ENCODE measurements at places on chromosomes 4 and X. TPM values are rescaled to one million over a fixed set of nuclear protein-coding genes. Genes with fewer than 3 reads are reported as not detected.
A peak's percentile ranks its signal among the peaks of the same experiment; 100 is the strongest.

DNA sequence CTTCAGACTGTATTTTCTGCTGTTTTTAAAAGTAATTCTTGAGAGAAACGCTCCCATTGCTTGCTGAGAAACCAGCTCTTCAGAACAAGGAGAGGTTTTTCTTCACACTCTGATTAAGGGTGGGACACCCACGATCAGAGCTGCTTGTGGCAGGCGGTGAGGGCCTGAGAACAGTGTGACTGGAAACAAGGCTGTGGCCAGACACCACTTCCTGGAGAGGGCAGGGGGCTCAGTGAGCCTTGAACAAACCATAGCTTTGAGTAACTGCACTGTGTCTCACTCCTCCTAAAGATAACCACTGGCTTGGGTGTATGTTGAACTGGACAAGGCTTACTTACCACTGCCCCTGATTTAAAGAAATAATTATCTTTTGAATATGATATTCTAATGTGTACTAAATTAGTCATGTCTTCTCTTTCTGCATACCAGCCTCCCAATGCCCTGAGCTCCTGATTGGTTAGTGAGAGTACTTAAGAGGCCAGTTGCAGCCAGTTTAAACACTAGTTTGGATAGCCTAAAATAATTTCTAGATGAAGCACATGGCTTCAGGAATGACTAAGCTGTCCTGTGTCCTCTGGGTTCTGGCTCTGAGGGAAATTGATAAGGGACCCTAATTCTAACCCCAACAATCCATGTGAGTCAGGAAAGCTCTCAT is 3.7 kb upstream of the GPR82 start:
- peak; percentile 23 for DNase-seq

- no peak for DNase-seq
Measured at GRCh38 chrX:87900320-87900908, 382.8 kb downstream of the KLHL4 start.

DNA sequence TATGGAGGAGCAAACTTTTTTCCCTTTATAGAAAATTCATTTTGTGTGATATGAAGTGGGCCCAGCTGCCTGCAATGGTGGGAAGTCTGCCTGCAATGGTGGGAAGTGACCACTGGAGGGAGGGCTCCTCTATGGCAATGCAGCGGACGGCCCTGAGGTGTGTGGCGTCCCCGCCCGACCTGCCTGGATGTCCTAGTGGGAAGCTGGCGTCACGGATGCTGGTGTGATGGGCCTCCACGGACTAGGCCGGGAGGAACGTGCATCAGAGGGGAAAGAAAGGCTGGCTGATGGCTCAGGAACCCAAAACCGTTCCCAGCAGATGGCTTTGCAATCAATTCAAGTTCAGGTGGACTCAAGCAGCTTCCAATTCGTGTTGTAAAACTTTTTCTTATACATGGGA is 177.9 kb downstream of the AFAP1 start:
- DNase-seq: peak; percentile 26

DNA sequence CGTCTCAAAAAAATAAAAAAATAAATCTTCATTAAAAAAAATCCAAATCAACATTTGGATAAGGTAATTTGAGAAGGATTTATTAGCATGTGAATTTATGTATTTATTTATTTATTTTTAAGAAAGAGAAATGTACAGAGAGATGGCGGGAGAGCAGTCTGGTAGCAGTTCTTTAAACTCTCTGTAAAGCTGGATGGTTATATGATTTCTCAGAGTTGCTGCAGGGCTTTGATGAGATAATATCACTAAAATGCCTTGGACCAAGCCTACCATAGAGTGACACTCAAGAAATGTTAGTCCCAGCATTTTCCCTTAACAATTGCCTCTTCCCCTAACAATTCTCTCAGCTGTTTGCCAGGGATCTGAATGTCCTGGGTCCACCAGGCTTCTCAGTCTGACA is 103.4 kb upstream of the LNX1 start:
- no peak for DNase-seq

GRCh38 chr4:113866611-113867010 is 105.1 kb upstream of the CAMK2D start:
- no peak for DNase-seq

DNA sequence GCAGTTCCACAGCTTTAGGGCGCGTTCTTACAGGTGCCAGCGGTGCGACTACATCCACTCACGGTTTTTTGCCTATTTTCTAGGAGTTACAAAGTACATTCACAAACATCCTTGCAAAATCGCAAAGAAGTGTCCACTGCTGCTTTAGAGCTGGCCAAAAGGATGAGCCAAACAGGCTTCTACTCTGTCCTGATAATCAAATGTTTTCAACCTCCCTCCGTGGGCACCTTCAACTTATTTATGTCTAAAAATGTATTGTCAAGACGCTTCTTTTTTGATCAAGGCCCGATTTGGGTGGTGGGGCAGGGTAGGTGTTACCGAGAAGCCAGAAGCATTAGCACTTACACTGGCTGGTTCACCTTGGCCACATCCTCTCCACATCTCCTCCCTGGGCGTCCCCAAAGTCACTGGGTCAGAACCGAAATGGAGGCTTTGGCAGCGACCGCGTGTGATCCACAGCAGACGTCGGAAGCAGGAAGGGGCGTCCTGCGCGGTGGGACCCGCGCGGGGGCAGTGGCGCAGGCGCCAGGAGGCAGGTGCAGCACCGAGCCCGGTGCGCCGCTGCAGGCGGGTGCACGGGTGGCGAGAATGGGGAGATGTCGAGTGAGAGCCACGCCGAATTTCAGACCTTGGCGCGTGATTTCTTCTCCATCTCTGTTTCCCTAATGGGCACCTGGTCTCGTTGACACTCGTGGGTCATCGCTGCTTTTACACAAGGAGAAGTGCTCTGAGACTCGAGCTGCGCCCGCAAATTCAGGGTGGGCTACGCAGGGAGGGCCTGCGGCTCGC is 16.9 kb downstream of the NKX3-2 start:
- DNase-seq: no peak

The USP51 gene
- total RNA-seq: 2.2 TPM

DNA sequence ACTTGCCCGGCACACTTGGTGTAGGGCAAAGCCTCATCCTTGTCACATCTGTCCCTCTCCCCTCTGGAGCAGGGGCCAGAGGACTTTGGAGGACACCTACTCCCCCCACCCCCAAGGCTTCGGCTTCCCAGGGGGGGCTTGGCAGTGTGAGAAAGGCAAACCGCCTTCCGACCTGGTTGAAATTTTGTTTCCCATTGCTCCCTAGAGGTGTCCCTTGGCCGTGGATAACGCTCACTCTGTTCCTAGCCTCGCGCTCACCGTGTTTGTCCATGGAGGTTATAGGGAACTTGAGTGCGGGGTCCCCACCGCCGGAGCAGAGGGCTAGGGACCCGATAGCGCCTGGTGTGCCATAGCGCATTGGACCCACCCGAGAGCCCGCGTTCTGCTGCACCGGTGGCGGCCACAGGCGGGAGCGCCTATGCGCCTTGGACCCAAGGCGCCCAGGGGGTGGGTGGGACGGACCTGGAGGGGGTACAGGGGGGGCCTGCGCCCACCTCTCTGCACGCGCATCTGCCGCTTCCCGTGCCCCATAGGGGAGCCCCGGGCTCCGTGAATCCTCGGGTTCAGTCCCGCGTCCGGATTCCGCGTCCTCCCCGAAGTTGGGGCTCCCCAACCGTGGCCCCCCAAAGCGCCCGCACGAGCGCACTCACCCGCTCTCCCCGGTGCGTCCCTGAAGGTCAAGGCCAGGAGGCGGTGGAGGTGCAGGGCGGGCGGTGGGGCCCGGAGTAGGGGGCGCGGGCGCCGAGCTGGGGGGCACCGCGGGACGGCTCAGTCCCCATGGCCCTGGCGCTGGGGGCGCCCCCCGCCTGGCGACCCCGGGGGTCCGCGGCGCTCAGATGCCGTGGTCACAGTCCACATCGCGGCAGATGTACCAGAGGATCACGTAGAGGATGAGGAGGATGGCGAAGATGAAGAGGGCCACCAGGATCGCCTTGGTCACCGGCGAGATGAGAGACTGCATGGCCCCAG is 82.7 kb upstream of the DHRSX start:
- no peak for DNase-seq

DNA sequence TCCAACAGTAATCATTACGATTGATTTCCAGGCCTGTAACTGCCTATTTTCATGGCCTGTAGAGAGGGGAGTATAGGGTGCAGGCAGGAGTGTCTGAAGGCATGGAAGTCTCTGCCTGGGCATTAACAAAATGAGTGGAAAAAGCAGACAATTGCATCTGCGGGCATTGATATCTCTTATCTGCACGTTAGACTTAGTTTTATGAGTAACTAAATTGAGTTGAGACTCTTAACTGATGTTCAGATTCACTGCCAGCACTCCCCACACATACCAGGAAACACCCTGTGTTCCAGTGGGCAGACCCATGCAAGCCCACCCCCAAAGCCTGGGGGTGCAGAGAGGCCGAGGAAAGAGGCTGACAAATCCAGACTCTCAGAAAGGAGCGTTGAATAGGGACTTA is 33.3 kb downstream of the F11 start:
- DNase-seq: no peak

- DNase-seq: no peak
Measured at GRCh38 chr4:39792128-39792527, 94.2 kb downstream of the UBE2K start.

The MAGEB2 gene
- total RNA-seq: not detected

DNA sequence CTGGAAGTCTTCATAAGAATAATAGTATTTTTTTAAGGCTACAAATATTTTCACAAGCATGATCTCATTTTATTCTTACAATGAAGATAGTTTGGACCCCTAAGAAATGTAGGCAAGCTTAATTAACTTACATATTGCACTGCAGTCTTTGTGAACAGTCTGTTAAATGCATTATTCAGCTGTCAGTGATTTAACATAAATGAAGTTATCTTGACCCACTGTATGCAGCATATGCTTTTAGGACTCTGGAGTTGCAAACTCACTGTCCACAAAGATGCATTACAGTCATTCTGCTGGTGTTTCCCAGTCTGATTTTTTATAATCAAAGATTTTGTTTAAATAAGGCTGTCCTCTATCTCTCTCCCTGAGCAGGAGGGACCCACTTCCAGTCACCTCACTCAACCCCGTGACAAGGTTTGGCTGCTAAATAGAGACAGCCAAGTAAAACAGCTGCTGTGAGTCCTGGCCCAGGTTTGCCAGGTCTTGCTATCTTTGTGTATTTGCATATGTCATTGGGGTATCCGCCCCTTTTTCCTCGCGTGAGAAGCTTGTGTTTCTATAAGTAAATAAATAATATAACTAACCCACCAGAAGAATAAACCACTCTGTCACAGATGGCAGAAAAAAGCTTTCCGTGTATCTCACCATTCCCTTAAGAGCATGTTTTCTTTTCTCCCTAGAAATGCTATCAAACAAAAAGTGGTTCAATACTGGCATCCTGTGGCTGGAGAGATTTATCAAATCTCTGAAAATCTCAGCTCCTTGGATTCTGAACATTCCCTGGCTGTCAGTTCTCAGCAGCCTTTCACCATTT is 67.0 kb downstream of the SLC7A11 start:
- DNase-seq: no peak

The PAGE4 gene
- total RNA-seq: not detected

GRCh38 chr4:72663828-72664227 is 94.8 kb upstream of the ADAMTS3 start:
- DNase-seq: no peak

The RAB40AL gene
- total RNA-seq: 0.44 TPM

- no peak for DNase-seq
Measured at GRCh38 chr4:8583655-8584025, 3.4 kb downstream of the GPR78 start.

GRCh38 chr4:184649971-184650855 is 675 bp downstream of the PRIMPOL start:
- DNase-seq: no peak

- DNase-seq: no peak
Measured at GRCh38 chrX:108091878-108092291, 307 bp downstream of the ATG4A start.

The XAGE1B gene
- total RNA-seq: not detected

The TBC1D14 gene
- total RNA-seq: 58.1 TPM

GRCh38 chrX:47296766-47297365 is 64.1 kb downstream of the USP11 start:
- no peak for DNase-seq

GRCh38 chr4:8141935-8142334 is 16.7 kb downstream of the ABLIM2 start:
- no peak for DNase-seq

DNA sequence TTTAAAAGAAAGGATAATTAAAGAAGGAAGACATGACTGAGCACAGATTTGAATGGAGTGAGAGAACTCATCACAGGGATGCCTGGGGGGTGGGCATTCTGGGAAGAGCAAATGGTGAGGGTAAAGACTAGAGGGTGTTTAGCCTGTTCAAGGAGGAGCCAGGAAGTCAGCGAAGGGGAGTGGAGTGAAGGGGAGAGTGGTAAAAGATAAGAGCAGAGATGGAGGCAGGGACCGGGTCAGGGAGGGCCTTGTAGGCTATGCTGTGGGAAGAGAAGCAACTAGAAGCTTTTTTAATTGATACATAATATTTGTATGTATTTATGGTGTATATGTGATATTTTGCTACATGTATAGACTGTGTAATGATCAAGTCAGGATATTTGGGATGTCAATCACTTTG is 2.2 kb upstream of the VGLL1 start:
- no peak for DNase-seq

GRCh38 chr4:83651846-83652245 is 115.9 kb downstream of the GPAT3 start:
- no peak for DNase-seq

DNA sequence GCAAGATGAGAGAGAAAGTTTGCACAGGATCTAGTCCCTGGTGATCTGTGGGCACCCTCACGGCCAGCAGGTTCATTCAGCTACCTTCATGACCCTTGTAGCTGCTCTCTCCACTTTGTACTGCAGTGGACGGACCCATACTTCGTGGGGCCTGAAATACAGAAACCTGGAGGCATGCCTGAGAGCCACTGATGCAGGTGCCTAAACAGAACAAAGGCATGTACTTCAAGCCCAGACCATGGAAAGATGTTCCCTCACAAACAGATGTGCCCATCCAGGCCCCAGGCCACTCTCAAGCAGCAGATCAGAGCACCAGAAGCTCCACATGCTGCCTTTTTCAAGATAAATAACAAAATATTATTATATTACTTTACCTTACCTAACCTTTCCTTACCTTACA is 1629.0 kb downstream of the ARAP2 start:
- no peak for DNase-seq

- peak; percentile 21 for DNase-seq
Measured at GRCh38 chr4:83112678-83113428, 1.7 kb downstream of the PLAC8 start.

The DHRSX gene
- total RNA-seq: 27.4 TPM

DNA sequence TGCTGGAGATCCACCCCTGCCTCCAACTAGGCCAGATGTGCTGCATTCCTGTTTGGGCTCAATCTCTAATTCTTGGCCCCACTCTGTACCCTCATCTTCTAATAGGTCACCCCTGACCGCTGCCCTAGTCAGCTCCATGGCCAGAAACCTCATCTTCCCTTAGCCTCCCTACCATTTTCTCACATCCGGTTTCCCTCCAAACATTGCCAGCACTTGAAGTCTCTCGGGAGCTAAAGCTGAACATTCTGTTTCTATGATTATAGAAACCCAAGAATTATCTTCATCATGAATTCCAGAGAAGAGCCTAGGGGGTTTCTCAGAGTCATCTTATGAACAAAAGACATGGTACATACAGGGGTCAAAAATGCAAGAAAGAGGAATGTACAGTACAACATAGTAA is 179.7 kb downstream of the AMELX start:
- no peak for DNase-seq

The GRPEL1 gene
- total RNA-seq: 115 TPM

- DNase-seq: no peak
Measured at GRCh38 chr4:2795300-2795892, 2.5 kb downstream of the SH3BP2 start.
